T follicular helper cell (primary cell): ENCODE measurements at places on chromosomes 4 and X.

DNA sequence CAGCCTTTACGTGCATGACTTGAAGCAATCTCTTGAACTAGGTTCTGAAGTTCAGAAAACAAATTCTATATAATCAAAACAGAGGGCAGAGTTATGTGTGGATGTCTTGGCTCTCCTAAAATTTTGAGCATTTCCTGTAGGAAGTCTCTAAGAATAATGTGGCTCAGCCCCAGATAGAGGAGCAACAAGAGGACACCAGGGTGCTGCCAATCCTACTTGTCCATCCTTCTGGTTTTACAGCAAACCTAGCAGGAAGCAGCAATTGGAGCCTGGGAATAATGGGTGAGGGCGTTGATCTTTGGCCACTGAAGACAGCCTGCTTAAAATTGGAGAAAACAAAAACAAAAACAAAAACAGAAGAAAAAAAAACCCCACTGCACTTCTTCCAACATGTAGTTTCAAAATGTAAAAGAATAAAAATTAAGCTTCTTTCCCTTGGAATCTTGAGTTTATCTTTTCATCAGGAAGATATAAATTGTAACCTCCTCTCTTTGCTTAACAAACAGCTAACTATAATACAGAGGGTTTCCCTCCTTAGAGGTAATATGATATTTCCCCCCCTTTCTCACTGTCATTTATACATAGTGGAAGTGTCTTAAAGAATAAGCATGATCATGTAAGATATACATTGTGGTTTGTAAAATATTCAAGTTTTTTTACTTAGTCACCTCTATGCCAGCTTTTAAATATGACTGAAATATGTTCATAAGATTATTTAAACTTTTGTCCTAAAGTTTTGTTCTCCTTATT is 130.6 kb downstream of the FBXO8 start:
- no peak for DNase-seq

DNA sequence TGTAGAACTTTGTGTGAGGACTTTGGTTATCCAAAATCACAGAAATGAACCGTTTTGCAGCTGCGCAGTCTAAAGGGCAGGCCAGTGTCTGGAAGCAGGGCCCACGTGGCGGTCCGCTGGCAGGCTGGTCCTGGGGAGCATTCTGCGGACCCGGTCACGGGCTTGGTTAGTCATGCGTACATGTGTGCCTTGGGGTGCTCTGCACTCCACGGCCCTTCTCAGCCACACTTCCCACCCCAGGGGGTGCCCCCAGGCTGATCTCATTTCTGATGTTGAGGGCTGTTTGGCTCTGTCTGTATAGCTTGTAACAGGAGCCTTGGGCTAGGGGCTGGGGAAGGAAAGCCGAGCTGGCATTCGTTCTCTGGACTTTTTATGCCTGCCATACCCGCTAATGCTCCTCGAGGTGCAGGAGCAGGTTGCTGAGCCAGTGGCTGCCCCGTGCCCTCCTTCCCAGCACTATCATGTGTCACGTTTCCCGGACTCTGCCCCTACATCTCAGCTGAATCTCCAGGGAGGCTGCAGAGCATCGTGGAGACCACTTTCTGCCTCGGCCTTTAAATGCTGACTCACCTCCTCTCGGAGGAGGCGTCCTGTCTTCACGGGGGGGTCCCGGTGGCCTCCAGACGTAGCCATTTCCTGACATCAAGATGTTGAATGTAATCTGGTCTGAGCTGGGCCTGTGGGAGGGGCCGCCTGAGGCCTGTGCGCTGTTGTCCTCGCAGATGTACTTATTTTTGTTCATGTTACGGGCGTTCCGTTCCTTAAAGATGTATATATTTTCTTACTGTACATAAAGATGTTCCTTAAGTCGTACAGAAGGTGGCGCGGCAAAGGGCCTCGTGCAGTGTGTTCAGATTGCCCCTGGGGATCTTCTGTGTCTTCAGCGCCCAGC is 11.4 kb upstream of the TADA2B start:
- DNase-seq: no peak

- DNase-seq: no peak
Observed at GRCh38 chr4:104772849-104773248, 278.2 kb upstream of the CXXC4 start.

DNA sequence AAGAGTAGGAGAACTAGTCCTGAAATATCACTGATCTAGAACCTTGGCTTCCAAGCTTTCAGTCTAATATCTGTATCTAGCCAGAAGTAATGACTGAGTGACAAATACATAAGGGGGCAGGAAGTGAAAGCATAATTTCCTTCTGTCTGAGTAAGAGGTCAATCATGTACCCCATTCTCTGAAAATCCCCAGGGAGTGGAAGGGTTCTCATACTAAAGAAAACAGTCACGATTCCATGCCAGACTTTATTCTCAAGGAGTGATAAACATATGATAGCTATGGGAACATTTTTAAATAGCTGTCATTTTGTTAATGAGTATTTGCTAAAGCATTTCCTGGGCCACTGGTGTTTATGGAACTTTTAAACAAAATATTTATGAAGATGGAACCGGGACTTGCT is 308.5 kb downstream of the ARHGAP24 start:
- DNase-seq: no peak

- no peak for DNase-seq
Observed at GRCh38 chr4:184844742-184845141, 19.0 kb upstream of the ACSL1 start.

- no peak for DNase-seq
Observed at GRCh38 chrX:23380581-23380980, 45.9 kb downstream of the PTCHD1 start.

GRCh38 chrX:155613927-155614559 is 1.3 kb upstream of the TMLHE start:
- no peak for DNase-seq

DNA sequence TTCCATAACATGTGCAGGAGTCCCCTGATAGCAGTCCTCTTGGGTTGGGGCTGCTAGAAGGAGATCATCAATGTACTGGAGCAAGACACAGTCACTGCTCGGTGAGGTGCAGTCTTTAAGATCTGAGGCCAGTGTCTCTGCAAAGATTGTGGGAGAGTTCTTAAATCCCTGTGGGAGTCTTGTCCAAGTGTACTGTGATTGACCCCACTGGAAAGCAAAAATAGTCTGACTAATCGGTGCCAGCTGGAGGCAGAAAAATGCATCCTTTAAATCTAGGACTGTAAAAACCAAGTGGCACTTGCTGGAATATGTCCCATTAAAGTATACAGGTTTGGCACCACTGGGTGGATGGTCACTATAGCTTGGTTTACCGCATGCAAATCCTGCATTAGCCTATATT is 31.1 kb downstream of the SULT1E1 start:
- no peak for DNase-seq

- DNase-seq: no peak
Observed at GRCh38 chrX:96540111-96540631, 144.5 kb upstream of the DIAPH2 start.

DNA sequence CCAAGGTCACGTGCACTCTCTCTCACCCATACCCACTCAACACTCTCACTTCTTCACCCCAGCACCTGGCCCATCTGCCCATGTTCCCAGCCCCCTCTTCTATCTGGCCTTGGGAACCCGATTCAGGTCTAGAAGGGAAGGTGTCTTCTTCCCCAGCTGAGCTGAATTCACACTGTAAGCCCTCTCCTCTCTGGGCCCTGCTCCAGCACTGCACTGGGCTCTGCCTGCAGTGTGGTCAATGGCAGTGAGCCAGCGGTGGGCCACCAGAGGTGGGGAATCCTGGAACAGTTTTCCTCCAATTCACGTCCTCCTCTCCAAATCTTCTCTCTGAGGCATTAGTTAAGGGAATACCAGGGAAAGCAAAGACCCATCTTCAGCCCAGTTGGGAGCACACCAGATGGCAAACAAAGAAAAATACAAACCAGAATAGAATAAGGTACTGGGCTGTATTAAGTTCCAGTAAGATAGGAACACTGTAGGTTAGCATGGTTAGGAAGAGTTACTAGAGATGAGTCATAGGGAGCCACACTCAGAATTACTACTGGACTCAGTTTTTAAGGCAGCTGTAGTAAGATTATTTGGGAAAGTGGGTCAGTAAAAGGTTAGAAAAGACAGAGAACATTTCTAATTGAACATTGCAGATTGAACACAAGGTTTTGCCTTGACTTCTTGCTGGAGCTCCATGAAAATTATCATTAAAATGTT is 5.0 kb downstream of the AWAT2 start:
- no peak for DNase-seq

DNA sequence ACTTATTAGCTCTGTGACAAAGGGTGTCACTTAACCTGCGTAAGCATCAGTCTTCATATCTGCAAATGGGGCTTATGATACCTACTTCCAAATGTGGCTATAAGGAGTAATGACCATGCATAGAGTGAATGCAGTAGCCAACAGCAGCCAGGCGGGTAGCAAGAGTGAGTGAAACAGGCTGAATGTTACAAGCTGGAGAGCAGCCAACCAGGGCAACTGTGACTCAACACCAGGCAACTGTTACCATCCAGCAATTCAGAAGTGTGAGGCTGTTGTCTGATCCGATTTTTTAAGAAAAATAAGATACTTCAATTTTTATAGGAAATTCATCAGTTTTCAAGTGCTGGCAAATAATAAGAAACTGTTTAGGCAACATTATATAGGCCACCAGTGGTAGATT is 270.2 kb upstream of the TAPT1 start:
- DNase-seq: no peak

GRCh38 chr4:157048248-157048647 is 27.7 kb upstream of the GLRB start:
- DNase-seq: no peak
